ENCODE measurements at places on chromosomes 5 and 9.
A peak's percentile ranks its signal among the peaks of the same experiment; 100 is the strongest.

DNA sequence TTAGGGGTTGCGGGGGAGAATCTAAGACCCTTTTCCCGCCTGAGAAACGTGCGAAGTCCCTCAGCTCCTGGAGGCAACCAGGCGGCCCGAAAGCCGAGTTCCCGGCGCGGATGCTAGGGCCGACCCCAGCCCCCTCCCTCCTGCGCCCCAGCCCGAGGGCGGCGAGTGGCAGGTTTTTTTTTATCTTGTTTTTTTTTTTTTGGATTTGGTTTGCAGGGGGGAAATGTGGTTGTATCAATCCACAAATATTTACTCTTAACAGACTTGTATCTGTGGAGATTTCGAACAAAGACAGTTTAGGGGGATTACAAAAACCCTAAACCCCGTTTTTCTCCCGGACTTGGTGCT lies 10.7 kb downstream of the LMX1B start:
- no peak for DNase-seq

GRCh38 chr5:154368041-154368800 lies 77.6 kb upstream of the SAP30L start:
- DNase-seq = no peak

- DNase-seq = no peak
Measured at GRCh38 chr9:93255994-93256877, 72.3 kb downstream of the WNK2 start.

GRCh38 chr5:108753331-108753730 lies 5.6 kb downstream of the FER start:
- DNase-seq = no peak

DNA sequence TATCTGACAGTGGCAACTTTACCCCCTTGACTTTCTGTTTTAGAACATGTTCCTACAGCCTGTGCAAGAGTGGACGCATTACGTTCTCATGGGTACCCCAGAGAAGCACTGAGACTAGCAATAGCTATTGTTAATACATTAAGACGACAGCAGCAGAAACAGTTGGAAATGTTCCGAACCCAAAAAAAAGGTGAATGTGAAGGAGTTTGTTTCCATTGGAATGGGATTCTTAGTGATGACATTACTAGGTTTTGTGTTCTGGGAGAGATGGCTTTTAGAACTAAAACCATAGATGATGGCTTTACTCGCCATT lies 194.1 kb downstream of the ZSWIM6 start:
- DNase-seq = no peak

- DNase-seq = no peak
Measured at GRCh38 chr9:123928533-123929176, 1.3 kb downstream of the DENND1A start.

DNA sequence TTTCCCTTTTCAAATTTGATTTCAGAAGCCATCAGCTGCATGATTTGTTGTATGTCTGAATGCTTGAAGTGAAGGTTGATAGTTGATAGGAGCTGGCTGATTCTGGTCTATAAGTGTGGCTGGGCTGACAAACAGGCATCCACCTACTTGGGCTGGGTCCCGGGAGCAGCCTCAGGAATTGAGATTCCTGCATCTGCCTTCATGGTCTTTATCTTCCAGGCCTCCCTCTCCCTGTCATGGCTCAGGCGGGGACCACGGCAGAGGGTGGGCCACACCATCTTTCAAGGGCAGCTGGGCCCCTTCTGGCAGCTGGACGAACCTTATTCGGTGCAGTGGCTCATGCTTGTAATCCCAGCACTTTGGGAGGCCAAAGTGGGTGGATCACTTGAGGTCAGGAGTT lies 55.9 kb downstream of the ROPN1L start:
- no peak for DNase-seq

GRCh38 chr5:98904780-98905179 lies 24.0 kb downstream of the CHD1 start:
- DNase-seq = peak; percentile 32

GRCh38 chr9:125295657-125296056 lies 34.0 kb downstream of the GAPVD1 start:
- DNase-seq = no peak

GRCh38 chr9:95874303-95874988 lies 1.0 kb upstream of the ERCC6L2 start:
- DNase-seq = no peak

- DNase-seq = no peak
Measured at GRCh38 chr5:35029333-35029732, 18.4 kb downstream of the AGXT2 start.

DNA sequence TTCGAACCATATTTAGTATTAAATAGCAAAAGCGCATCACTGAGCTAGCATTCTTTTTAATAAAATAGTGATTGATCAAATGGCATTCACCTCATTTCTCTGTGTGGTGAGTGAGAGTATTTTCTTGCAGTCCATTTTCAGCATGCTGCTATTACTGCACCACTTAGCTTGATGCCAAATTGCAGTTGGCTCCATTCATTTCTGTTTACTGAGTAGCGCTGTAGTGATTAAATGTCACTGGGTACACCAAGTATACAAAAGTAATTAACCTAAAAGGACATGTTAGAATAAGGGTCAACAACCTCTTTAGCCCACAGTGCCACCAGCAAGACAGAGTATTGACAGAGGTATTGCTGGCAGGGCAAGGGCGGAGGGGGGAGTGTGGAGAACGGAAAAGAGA lies 122.0 kb downstream of the TLE4 start:
- no peak for DNase-seq

GRCh38 chr5:134086943-134087305 lies 27.6 kb upstream of the TCF7 start:
- DNase-seq = peak; percentile 78

DNA sequence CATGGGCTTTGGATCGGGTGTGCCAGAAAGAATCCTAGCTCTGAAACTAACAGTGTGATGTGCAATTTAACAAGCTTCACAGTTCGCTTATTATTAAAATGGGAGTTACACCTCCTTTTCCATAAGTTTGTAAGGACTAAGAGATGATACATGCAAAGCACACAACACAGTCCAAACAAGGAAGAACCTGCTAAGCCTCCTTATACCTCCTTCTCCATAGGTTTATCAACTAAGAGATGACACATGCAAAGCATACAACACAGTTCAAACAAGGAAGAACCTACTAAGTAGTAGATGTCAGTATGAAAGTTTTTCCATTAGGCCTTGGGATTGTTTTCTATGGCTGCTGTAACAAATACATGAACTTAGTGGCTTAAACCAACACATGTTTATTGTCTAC lies 215.9 kb downstream of the DCP2 start:
- DNase-seq = no peak

- no peak for DNase-seq
Measured at GRCh38 chr5:172661526-172661925, 20.5 kb downstream of the NEURL1B start.

DNA sequence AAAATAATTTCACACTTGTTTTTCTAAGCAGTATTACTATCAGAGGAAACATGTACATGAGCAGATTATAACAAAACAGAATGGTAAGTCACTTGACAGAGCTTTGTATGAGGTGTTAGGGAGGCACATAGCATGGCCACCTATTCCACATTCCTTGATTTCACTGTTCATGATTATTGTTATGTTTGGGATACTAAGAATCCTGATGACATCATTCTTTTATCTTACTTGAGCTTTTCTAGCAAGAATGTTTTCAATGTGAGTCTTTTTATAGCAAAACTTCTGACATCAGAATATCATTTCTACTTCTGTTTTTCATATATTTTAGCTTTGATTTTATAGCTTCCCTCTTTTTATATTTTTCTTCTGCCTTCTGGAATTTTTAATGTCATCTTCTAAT lies 208.2 kb downstream of the DMRTA1 start:
- DNase-seq = no peak

DNA sequence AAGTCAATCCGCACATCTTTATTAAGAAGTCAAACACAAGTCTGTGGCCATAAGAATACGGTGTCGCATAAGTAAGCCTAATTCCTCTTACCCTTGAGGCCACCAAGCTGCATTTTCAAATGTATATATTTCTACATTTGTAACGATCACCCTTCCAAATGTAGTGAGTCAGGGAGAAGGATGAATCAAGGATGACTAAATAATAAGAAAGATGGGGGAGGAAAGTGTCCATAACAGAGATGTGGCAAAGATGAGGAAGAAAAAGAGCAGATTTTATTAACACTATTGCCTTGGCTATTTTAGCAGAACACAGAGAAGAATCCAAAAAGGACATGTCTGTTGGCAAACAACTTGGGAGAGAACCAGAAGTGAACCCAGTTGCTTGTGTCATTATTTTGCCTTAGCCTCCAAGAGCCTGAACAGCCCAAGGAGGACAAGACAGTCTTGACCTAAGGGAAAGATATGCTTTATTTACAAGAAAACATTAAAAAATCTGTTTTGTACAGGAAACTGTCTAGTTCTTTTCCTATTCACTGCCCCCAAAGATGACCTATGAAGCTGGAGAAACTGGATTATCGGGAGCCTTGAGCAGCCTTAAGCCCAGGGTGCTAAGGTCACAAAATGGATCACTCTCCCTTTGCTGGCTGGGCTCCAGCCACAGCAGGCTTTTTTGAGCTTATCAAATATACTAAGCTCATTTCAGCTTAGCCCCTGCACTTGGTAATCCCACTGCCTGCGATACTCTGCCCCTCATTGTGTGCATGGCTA lies 101.5 kb downstream of the PLCXD3 start:
- DNase-seq = no peak

- no peak for DNase-seq
Measured at GRCh38 chr9:17900606-17901005, 321.7 kb downstream of the SH3GL2 start.

DNA sequence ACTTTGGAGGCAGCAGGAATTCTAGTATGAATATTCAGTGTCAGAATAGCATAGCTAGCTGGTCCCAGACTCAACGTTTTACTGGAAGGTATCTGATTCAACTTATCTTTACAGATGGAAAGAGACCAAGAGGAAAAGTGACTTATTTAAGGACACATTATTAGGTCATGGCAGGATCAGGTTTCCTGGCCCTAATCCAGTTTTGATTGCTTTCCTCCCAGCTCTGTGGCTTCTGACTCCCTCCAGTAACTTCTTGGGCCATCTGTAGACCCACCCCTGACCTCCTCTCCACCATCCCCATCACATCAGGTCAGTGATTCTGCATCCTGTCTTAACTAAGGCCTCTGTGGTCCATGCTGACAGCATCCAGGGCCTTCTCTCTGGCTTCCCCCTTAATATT lies 38.4 kb downstream of the SH3TC2 start:
- no peak for DNase-seq

DNA sequence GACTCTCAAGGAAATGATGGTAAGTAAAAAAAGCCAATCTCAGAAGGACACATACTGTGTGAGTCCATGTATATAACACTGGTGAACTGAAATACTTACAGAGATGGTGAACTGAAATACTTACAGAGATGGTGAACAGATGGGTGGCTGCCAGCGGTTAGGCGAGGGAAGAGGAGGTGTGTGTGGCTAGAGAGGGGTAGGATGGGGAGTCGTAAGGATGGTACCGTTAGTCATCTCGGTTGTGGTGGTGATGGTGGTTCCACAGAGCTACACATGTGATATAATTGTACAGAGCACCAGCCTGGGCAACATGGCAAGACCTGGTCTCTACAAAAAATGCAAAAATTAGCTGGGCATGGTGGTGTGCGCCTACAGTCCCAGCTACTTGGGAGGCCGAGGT lies 113.6 kb upstream of the RAPGEF1 start:
- DNase-seq = no peak

GRCh38 chr5:137604348-137605095 lies 105.4 kb upstream of the SPOCK1 start:
- no peak for DNase-seq

DNA sequence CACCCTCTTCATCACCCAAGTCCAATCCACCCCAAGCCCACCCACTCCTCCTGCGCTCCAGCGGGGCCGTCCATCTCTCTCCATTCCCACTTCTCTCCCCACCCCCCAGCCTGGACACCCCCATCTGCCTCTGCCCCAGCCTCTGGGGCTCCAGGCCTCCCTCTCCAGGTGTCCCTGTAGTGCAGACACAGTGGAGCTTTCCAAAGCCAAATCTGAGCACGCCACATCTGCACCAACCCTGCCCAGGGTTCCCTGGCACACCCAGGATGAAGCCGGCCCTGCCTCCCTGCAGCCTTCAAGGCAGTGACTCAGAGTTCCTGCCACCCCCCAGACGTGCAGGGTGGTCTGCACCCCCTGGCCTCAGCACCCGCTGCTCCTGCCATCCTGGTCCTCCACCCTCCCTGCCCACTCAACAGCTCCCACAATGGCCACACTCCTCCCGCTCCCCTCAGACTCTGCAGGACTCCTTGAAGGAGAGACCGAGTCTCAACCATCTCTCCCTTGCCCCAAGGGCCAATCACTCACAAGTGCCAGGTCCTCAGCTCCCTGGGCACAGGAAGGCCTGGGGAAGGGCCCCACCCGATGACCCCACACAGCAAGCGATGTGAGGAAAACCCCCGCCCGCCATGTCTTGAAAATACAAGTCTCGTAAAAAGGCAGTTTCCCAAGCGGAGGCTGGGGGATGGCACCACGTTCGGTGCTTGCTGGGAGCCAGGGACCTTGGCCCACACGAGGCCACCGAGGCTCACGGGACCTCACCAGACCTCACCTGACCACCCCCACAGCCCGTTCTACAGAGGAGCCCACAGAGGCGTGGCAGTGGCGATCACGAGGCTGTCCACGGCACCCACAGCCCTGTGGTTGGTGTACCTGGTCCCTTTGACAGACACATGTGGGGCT lies 22.2 kb downstream of the VAV2 start:
- DNase-seq = no peak

DNA sequence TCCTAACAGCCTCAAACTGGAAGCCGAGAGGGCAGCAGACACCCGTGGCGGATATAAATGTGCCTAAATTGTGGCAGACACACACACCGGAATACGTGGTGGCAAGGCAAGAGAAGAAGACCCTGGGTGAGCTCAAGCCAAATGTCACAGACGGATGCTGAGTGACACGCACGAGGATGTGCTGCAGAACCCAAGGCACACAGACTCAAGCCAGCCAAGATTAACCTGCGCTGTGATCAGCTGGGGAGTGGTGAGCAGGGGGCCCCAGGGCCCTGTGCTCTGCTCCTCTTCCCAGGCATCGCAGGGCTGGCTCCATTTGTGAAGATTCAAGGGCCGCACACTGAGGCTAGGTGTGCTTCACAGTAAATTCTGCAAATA lies 16.4 kb downstream of the SEMA4D start:
- DNase-seq = no peak

- DNase-seq = no peak
Measured at GRCh38 chr5:390623-391491, 52.1 kb upstream of the EXOC3 start.

GRCh38 chr9:128497824-128498610 lies 6.5 kb upstream of the GLE1 start:
- DNase-seq = no peak

DNA sequence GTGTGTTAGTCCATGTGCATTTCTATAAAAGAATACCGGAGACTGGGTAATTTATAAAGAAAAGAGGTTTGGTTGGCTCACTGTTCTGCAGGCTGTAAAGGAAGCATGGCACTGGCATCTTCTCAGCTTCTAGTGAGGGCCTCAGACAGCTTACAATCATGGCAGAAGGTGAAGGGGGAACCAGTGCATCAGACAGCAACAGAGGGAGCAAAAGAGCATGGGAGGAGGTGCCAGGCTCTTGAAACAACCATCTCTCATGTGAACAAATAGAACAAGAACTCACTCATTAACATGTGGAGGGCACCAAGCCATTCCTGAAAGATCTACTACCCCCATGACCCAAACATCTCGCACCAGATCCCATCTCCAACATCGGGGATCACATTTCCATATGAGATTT lies 89.2 kb upstream of the IL33 start:
- DNase-seq = no peak

All from activated T-cell treated with anti-CD3 and anti-CD28 coated beads, Interleukin-2, amount 50 U/mL, for 72 hours (primary cell).